ENCODE measurements at places on chromosomes 12 and 14.
A peak's percentile ranks its signal among the peaks of the same experiment; 100 is the strongest.

GRCh38 chr14:97916669-97917568, 1119.7 kb downstream of the VRK1 start:
- no peak for DNase-seq

GRCh38 chr14:33964599-33965317, 13.9 kb upstream of the EGLN3 start:
- DNase-seq, result no peak

DNA sequence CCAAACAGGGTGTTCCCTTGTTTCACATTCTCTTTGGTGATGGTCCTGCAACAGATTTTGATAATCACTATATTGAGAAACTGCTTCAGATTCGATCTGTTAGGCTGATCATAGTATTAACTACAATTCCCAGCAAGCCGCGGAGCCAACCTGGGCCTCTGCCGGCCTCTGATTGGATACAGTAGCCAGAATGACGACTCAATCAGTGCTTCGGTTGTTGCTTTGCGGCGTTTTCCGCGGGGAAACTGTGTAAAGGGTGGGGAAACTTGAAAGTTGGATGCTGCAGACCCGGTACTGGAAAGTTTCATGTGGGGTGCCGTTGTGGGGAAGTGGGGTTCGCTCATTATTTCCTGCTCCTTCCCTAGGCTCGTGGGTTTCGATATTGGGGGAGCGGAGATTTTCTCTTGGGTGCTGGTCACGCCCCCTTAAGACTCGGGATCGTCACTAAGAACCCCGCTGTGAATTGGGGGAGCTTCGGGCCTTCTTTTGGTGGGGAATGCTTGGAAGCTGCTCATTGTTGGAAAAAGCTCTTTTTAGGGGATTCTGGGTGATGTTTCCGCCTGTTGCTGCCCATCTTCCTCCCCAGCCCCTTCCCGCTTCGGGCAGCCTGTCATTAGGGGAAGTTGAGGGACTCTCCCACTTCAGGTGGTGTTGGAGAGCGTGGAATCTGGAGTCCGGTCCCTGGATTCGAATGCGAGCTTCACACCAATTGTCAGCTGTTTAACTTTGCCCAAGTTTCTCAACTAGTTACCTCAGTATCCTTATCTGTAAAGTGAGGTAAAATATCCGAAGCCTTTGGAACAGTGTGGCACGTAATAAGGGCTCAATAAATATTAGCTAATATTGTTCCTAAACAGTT, at the start of gene RAD51B:
Gene RAD51B, plus strand, starts transcription at position 217 of the 859 bp plus-strand sequence.
- DNase-seq, result peak; percentile 70

GRCh38 chr12:53102883-53103807, at the start of gene SOAT2:
TSS of gene SOAT2 (plus strand) at chr12:53103486. CDS start at chr12:53103578, 92 bp downstream.
- DNase-seq, result no peak

- DNase-seq, result no peak
Observed at GRCh38 chr14:88323523-88324199, 592 bp upstream of the KCNK10 start.

DNA sequence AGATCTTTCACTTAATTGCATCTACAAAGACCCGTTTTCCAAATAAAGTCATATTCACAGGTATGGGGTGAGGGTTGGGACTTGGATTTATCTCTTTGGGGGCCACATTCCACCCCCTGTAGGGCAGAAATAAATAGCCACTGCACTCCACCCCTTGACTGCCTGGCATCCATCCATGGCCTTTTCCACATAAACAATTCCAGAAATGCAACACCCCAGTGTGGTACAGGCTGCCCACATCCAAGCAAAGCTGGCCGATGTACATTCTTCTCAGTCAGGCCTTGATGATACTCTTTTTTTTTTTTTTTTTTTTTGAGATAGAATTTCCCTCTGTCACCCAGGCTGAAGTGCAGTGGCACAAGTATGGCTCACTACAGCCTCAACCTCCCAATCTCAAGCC, 12.9 kb downstream of the DGLUCY start:
- no peak for DNase-seq

DNA sequence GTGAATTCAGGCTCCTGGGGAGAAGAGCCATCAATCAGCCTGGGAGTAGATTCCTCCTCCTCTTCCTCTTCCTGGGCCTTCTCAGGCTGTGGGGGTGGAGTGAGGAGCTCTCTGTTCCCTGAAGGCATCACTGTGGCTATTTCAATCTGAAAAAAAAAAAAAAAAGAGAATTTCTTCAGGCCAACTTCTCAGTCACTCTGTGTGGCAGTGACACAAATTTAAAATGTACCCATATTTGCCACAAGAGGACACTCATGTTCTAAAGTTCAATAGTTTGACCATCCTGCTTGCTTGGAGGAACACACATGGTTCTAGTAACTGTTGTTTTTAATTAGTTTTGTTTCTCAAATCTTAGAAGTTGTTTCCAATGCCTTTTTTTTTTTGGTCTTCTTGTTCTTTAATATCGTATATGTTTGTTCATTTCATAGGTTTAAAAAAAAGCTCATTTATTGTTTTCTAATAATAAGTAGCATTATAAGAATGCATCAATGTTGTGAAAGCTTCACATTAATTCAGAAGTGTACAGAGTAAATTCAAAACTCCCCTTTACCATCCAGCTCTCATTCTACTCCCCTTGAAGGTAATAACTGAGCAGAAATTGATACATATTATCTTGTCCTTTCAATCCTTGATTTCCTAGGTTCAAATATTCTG, 23.3 kb upstream of the CCER1 start:
- no peak for DNase-seq

GRCh38 chr14:68794851-68795596, 2.2 kb upstream of the ZFP36L1 start:
- no peak for DNase-seq

DNA sequence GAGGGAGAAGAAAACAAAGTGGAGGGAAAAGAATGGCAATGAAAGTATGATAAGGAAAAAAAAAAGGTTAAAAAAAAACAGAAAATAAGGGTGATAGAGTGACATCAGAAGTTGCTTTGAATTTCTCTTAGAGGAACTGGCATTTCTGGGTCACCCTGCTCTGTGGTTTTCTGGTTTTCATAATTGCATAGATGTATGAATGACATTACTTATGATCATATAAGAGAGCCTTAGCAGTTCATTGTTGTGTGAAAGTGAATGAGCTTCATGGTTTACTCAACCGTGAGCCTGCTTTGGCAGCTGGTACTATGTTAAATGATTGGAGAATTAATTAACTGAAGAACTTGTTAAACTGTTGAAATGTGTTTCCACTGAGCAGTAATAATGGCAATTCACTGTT, 336.4 kb upstream of the FBXO33 start:
- DNase-seq, result no peak

DNA sequence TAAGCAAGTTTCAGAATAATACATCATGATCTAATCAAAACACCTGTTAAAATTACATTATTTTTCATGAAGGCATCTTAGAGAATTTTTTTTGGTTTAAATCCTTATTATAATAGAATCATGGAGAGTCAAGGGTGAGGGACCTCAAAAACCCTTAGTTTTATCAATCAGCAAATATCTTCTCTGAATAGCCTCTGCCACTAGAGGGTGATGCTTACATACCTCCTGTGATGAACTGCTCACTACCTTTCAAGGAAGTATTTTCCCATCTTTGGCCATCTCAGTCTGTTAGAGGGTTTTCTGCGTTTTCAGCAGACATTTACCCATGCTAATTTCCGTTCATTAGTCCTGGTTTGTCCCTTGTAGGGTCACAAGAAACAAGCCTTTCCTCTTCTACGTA, 200.2 kb downstream of the TRHDE start:
- no peak for DNase-seq

DNA sequence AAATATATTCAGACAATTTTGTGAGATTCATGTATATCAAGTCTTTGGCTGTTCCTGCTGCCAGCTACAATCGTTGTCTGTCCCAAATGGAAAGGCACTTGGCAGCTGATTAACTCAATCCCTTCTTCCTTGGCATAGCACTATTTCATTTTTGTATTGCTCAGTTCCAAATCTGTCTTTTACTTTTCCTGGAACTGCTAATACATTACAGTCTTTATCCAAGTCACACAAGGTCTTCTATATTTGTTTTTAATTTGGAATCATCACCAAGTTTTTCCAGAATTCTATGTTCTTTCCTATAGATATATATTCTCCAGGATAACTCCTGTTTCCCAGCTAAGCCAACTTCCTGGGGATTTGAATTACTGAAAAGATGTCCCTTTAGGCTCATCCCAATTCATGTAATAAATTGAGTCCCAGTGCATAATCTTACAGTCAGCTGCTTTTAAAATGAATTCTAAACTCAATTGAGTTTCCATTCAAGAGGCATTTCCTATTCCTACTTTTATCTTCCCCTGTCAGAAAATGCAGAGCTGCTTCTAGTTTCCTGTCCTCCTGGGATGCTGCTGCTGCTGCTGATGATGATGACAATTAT, 45.9 kb downstream of the DYRK2 start:
- DNase-seq, result no peak

DNA sequence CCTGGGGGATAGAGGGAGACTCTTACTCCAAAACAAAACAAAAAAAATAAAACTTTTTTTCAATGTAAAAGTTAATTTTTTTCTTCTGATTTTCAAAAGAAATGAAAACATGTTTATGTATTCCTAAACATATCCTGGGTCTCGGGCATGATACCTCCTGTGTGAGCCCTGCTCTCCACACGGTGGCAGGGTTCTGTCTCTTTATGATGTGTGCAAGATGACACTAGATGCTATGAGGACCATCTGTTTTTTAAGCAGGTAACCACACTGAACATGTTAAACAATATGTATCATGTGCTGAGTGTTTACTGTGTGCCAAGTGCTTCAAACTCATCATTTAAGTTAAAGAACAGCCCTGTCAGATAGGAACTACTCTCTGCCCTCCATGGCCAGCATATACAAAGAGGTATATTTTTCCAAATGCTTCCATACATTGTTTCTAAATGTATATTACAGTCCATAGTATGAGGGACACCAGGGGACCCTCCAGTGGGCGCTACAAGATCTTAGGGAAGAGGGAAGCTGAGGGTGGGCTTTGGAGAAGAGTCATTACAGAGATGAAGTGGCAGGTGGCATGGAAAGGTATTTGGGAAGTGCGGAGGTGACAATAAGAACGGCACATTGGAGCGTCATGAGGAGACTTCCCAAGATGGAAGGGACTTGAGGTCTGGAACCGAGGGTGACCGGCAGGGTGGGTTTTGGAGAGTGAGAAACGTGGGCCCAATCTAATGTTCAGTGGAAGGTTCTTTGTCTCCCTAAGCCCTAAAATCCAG, 28.5 kb downstream of the FOS start:
- DNase-seq, result no peak

GRCh38 chr12:122355706-122356105, 66.8 kb downstream of the CLIP1 start:
- DNase-seq, result no peak

DNA sequence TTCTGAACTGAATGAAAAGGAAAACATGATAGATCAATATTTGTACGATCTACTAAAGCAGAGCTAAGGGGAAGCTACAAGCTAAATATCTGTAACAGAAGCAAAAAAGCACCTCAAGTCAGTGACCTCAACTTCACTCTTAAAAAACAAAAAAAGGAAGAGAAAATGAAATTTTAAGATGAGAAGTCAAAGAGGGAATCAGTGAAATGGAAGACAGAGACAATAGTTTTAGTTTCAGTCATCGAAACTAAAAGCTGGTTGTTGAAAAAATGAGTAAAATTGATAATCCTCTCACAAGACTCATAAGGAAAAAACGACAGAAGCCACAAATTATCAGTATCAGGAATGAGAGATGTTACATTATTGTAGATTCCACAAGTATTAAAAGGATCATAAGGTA, 11.9 kb upstream of the SLC2A13 start:
- no peak for DNase-seq
